A549 treated with GW870086 at 1 μM for 4 hours (cell line): ENCODE measurements at places on chromosomes 11 and 22. TPM values are rescaled to one million over a fixed set of nuclear protein-coding genes. Genes with fewer than 3 reads are reported as not detected.

TMEM218 gene
- 21.1 to 24.7 TPM (median 22.4 TPM) in 5 replicates for total RNA-seq

CARNS1 gene
- total RNA-seq, result 0.14 to 0.19 TPM (median 0.14 TPM) in 5 replicates

RHOD gene
- 42.7 to 53.3 TPM (median 51.1 TPM) in 5 replicates for total RNA-seq

JRKL gene
- 4.2 to 6.9 TPM (median 6.4 TPM) in 5 replicates for total RNA-seq

NARS2 gene
- 17.2 to 20.9 TPM (median 19.5 TPM) in 5 replicates for total RNA-seq

OR51B4 gene
- total RNA-seq, result not detected in 5 replicates

UBQLNL gene
- not detected in 5 replicates for total RNA-seq

ANO5 gene
- 1.2 to 2.0 TPM (median 1.7 TPM) in 5 replicates for total RNA-seq

HBE1 gene
- 0.38 TPM in 1 of 5 replicates, not detected in the others for total RNA-seq

BTG4 gene
- total RNA-seq, result 0.25 TPM in 1 of 5 replicates, not detected in the others

CLDN5 gene
- total RNA-seq, result not detected in 5 replicates

OR52N4 gene
- not detected in 5 replicates for total RNA-seq

KCNJ4 gene
- total RNA-seq, result 0.29 to 0.46 TPM (median 0.43 TPM) in 5 replicates

EHF gene
- 0.39 to 0.94 TPM (median 0.74 TPM) in 5 replicates for total RNA-seq

TCN2 gene
- total RNA-seq, result 4.7 to 5.8 TPM (median 5.3 TPM) in 5 replicates

OR4C13 gene
- not detected in 5 replicates for total RNA-seq

ANKK1 gene
- not detected in 5 replicates for total RNA-seq

VWCE gene
- total RNA-seq, result 0.61 to 0.90 TPM (median 0.68 TPM) in 5 replicates

CD6 gene
- total RNA-seq, result 0.06 to 0.11 TPM (median 0.10 TPM) in 3 of 5 replicates, not detected in the others

SEC14L6 gene
- not detected in 5 replicates for total RNA-seq

PRDM11 gene
- total RNA-seq, result 5.5 to 8.3 TPM (median 7.1 TPM) in 5 replicates

AIFM3 gene
- 1.5 to 3.4 TPM (median 2.8 TPM) in 5 replicates for total RNA-seq

IL17RA gene
- 5.6 to 9.3 TPM (median 7.8 TPM) in 5 replicates for total RNA-seq

ALG9 gene
- 16.4 to 21.3 TPM (median 20.4 TPM) in 5 replicates for total RNA-seq

MEI1 gene
- total RNA-seq, result 0.53 TPM in 1 of 5 replicates, not detected in the others

SLC36A4 gene
- total RNA-seq, result 11.3 to 19.1 TPM (median 17.1 TPM) in 5 replicates

ME3 gene
- 13.2 to 19.2 TPM (median 17.2 TPM) in 5 replicates for total RNA-seq

MPEG1 gene
- not detected in 5 replicates for total RNA-seq

MS4A6A gene
- total RNA-seq, result not detected in 5 replicates

ISX gene
- not detected in 5 replicates for total RNA-seq

VPREB1 gene
- not detected in 5 replicates for total RNA-seq
